ENCODE measurements at places on chromosomes 7 and 10.

DNA sequence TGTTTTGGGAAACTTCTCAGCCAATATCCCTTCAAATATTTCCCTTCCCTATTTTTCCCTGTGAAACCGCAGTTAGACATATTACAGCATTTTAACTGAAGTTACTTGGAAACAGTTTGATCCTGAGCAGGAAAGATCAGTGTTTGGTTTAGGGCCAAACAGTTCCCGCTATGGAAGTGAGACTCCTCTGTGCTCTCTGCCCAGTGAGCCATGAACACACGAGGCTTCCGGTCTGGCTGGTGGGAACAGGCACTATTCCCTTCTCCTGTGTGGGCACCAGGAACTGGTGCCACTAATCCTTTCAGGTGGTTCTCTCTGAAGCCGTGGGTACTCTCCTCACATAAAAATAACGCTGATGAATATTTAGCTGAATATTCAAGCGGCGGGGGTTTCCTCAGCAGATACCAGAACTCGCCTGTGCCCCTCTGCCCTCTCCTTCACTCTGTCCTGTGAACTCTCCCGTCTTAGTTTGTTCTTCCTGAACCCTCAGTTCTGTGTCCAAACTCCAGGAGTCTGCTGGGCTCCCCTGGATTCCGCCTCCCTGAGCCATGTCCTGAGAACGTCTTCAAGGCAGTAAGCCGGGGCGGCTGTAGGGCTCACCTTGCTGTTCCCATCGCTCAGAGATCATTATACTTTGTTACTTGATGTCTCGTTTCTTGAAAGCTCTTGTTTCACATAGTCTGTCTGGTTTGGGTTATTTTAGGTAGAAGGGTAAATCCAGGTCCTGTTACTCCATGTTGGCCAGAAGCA, 25.7 kb downstream of the FOXL3 start:
- no peak for DNase-seq

DNA sequence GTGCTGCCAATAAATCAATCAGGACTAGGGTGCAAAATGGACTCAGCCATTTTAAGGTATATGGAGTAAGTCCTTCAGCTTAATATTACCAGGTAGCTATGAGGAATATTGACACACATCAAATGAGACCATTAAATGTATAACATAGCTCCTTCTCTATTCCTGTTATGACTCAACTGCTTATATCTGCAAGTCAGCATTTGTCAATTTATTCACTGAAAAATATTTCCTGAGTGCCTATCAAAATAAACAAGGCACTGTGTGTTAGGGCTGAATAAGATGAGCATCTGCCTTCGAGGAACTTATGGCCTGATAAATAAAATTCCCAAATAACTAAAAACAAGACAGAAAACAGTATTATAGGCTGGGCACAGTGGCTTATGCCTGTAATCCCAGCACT, 113.8 kb downstream of the CDK6 start:
- no peak for DNase-seq

DNA sequence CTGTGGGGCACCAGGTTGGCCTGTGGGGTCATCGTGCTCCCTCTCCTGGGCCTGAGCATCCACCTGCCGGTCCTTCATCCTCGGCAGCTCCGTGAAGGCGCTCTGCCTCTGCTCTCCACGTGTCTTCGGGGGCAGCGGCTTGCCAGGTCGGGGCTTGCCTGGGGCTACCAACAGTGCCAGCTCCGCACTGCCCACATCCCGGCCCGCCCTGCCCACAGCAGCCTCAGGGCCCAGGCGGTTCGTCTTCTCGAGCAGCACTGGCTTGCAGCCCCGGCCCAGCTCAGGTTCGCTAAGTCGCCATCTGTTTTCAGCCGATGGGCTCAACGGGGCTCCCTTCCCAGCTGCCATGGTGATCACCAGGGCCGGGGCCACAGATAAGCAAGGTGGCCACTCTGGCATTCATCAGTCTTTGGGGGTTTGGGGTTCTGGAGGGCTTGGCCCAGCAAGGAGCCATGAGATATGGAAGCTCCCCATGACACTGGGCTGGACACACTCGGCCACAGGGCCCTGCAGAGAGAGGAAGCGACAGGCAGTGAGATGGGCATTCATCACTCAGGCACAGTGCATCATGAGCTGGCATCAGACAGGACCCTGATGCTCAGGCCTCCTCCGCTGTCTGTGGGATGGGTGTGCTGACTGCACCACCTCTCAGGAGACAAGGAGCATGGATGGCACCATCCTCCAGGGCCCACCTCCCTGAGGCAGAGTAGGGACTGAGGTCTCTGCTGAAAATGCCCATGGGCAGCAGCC, 15.5 kb downstream of the ZNF488 start:
- no peak for DNase-seq

- no peak for DNase-seq
Observed at GRCh38 chr10:4370376-4370775, 455.6 kb upstream of the AKR1E2 start.

DNA sequence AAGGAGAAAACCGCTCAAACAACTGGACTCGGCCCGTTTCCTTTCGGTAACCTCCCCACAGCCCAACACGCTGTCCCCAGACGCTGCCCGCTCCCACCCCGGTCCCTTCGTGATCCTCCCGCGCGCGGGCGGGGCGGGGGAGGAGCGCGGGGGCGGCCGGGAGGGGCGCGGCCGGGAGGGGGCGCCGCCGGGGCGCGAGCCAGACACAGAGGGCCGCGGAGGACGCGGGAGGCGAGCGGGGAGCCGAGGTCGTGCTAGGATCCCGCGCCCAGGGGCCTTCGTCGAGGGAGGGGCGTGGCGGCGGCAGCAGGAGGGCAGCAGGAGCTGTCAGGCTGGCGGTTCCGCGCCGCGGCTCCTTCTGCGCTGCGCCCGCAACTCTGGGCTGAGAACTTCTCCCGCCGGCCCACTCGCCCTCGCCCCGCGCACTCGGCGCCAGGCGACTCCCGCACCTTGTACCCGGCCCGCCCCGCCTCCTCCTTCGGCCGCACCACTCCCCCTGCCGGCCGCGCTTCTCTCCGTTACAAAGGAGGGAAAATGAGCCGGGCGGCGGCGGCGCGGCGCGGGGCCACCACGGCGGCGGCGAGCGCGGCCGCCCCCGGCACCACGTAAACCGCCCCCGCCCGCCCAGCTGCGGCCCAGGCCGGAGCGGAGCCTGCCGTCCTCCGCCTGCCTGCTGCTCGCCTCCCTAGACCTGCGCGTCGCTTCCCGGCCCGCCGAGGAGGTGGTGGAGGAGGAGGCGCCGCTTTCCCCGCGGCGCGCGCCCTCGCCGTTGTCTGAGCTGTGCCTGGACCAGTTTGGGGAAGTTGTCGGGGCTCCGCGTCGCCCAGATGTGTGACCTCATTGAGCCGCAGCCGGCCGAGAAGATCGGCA, at the start of gene CDK14:
TSS of gene CDK14 (plus strand) at position 521 of the 870 bp plus-strand sequence. CDS start at position 828, 307 bp downstream.
- DNase-seq: no peak

DNA sequence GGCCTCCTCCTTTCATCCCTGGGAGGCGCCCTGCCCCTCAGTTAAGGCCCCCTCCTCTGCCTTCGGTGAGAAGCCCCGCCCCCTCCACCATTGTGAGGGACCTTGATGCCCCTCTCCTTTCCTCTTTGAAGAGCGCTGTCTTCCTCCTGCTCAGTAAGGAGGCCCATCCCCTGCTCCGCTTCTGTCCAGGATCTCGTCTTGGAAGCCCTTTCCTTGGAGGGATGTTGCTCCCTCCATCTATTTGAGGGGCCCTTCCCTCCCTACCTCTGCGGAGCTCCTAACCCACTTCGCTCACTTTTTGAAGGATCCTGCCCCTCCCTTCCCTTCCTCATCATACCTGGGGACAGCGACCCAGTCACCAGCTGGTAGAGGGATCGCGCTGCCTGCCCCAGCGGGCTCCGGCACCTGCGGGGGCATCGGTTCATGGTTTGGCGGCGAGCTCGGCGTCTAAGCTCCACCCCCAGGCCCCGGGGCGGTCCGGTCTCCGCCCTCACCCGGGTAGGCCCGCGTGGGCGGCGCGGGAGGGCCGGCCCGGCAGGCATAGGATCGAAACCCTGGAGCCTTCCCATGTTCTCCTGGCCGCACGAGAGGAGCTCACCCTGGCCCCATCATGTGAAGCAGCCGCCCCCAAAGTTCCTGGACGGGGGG, 4.1 kb downstream of the KCNIP2 start:
- peak; percentile 56 for DNase-seq

GRCh38 chr7:42698600-42699374, 213.1 kb downstream of the C7orf25 start:
- DNase-seq: no peak

- DNase-seq: no peak
Observed at GRCh38 chr10:18056583-18056982, 83.6 kb upstream of the CACNB2 start.

- DNase-seq: no peak
Observed at GRCh38 chr10:124162136-124162535, 68.7 kb upstream of the CHST15 start.

- DNase-seq: no peak
Observed at GRCh38 chr10:97184971-97185325, 811 bp downstream of the SLIT1 start.

- DNase-seq: no peak
Observed at GRCh38 chr7:141361960-141362359, 189.2 kb upstream of the AGK start.

GRCh38 chr7:91005841-91006240, 258.4 kb upstream of the FZD1 start:
- no peak for DNase-seq

DNA sequence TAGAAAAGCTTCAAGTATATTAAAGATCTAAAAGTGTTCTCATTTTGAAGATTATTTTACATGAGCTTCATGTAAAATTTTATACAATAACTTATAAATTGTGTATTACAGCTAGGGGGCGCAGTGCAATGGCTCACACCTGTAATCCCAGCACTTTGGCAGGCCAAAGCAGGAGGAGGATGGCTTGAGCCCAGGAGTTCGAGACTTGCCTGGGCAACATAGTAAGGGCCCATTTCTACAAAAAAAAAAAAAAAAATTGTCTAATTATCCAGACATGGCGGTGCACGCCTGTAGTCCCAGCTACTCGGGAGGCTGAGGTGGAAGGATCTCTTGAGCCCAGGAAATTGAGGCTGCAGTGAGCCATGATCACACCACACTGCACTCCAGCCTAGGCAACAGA, 16.6 kb downstream of the ACBD5 start:
- DNase-seq: peak; percentile 20

DNA sequence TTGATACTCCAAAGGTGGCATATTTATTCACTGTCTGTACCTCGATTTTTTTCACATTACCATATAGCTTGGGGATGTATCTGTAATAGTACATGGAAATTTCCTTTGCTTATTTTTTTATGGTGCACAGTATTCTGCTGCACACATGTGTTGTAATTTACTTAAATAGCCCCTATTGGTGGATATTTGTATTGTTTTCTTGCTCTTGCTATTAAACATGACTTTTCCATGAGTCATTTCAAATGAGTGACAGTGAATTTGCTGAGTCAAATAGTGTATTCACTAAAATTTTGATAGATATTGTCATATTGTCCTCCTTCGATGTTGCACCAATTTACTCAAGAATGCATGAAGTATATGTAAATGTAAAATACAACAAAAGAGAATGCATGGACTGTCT, 122.7 kb upstream of the STEAP4 start:
- DNase-seq: no peak

DNA sequence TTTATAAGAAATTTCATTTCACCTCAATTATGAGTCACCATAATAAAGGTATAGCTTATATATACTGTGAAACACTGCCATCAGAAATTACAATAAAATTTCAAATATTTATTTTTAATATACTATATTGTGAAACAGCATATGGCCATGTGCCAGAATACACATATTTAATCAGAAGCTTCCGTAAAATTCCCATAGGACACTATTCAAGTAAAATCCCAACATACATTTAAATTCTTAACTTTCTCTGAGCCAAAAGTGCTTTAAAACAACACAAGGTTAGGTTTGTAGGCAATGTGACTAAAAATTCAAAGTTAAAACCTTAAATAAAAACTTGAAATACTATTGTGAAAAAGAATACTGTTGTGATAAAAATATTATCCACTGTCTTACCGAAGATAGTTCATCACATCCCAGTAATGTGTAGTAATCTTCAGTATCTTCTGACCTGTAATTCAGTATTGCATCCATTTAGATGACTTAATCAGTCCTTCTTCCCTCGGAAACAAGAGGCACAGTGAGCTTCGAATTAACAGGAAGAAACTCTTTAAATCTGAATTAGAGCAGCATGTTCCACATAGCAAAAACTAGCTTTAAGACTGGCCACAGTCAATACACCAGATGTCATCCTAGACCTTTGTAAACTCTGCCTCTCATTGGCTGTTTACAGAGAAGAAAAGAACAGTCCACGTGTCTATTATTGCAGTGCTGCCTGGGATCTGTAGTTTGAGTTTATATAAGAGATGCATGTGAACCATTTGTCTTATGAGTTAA, at the start of gene DNAJC12:
TSS of gene DNAJC12 (minus strand) at position 648 of the 774 bp plus-strand sequence. CDS start at position 471, 177 bp downstream.
- no peak for DNase-seq

GRCh38 chr7:105257338-105257737, 131.4 kb downstream of the SRPK2 start:
- no peak for DNase-seq

GRCh38 chr10:89115876-89116627, 91.1 kb downstream of the CH25H start:
- DNase-seq: no peak

DNA sequence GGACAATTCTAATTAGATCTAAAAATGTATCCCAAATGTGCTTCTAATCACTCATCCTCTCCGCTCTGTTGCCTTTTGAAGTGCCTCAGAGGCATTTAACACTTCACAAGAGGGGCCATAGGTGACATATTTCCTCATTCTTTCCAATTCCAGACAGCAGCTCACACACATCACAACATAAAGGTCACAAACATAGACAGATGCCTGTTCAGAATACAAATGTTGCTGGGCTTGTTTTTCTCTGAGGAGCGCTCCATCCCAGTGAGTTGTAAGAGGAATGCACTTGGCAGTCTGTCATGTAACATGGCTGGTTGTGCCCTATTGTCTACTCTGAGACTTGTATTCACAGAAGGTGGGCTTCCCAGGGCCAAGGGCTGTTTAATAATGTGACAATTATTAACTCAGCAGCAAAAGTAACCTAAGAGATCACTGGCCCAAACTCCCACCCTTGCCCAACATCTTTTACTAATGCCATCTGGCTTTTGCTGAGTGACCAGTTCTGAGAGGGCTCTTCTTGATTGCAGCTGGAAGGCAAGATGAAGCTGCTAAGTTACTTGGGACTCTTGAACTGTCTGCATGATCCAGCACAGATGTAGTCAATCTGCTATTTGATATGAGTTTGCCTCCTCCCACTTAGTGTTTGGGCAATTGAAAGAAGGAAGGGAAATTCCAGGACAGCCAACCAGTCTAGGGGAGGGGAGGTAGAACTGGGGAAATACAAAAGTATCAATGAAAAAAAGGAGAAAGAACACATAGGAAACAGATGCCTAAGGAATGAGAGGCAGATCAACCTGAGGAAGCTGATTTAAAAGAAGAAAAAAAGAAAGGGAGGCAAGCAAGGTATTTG, 13.6 kb downstream of the PON2 start:
- DNase-seq: no peak

- DNase-seq: no peak
Observed at GRCh38 chr7:68442931-68443631, 1155.2 kb upstream of the AUTS2 start.

DNA sequence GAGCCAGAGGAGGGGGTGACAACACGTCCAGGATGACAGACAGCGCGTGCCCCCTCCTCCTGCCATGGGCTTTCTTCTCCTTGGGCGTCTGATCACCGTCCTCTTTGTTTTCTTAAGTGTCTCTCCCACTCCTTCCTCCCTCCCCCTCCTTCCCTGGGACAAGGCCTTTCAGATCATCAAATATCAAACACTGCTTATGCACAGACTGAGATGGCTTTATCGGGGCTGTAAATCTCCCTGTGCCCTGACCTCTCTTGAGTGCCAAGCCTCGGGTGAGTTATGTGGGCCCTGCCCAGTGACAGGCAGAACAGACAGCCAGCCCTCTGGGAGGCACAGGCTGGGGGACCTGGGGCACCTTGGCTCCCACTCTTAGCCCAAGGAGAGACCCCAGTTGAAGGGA, 116.4 kb downstream of the C10orf105 start:
- no peak for DNase-seq

GRCh38 chr10:86688398-86688921, 20.1 kb downstream of the LDB3 start:
- DNase-seq: peak; percentile 36

All from effector memory CD8-positive, alpha-beta T cell (primary cell).